Activated CD4-positive, alpha-beta T cell treated with anti-CD3 and anti-CD28 coated beads for 4 hours (primary cell): ENCODE measurements at places on chromosomes 13 and 19.
A peak's percentile ranks its signal among the peaks of the same experiment; 100 is the strongest.

GRCh38 chr19:39104186-39104596 is 20.0 kb downstream of the ACP7 start:
- no peak for DNase-seq

GRCh38 chr13:110108348-110109139 is 198.4 kb downstream of the COL4A1 start:
- no peak for DNase-seq

DNA sequence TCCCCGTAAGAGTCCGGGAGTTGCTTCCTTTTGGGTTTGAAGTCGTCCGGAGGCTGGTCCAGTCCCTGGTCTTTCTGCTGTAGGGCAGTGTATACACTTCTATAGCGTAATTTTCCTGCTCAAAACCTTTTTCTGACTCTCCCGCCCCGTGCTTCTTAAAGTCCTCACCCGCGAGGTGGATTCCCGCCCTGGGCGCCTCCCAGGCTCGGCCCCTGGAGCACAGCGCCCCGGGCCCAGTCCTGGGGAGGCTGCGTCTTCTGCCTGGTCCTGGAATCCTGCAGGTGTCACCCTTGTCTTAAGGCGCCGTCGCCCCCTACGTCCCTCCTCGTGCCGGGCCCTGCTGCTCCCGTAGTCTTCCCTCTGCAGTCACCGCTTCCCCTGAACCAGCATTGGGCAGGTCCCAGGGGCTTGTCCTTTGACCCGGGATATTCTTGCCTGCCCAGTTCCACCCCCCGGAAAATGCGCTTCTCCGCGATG is 34.4 kb upstream of the ZNF808 start:
- DNase-seq = no peak

- DNase-seq = no peak
Measured at GRCh38 chr19:45470762-45471081, 2.9 kb downstream of the FOSB start.

DNA sequence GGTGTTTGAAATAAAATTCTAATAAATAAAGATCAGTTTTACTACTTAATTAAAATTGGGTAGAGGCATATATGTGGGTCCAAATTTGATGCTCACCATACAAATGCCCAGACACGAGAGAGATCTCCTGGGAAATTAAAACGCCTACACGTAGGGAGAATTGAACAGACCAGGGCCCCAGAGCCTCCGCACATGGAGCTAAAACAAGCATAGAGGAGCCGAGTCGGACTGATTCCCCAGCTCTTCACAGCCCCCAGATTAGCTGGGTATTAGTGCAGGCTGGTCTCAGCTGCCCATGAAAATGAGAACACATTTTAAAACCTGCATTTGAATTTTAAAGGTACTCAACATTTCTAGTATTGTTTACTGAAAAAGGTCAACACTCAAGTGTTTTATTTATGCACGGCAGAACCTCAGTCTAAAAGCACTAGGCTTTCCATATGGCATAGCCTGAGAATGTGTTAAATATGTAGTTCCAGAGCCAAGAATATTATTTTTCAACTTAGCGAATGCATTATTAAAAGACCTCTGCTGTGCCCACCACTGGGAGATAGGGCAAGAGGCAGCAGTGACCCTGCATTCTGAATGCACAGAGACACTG is 344.8 kb downstream of the ENOX1 start:
- DNase-seq = no peak

GRCh38 chr13:105058517-105058916 is 1476.9 kb downstream of the EFNB2 start:
- DNase-seq = no peak

DNA sequence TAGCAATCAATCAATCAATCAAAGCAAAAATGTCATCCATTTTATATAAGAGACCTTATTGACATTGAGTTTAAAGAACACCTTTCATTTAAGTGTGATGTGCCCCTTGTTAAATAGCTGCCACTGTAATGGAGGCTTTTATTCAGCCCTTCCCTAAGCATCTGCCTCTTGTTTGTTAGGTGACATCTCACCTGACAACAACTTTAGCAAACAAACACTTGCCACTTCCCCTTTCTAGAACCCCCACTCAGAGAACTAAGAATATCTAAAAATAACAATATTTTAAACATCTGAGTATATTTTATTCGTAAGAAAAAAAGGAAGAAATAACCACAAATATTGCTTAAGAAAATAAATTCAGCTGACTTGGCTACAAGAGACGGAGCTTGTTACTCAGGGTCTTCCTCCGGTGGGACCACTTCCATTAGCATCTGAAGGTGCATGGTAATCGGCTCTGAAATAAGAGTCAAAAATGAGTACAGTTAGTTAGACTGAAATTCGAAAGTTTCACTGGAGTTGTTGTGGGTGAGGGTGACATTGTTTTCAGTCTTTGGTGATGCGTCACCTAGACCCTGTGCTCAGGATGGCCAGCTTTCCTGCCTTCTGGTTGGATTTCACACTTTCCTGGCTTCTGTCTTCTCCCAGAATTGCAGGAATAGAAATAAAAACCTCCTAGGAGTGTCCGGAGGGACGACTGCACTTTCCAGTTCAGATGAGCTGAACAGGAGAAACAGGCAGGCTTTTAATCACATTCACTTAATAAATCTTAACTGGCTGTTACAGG is 39.1 kb downstream of the SLC7A9 start:
- no peak for DNase-seq

- DNase-seq = no peak
Measured at GRCh38 chr19:7506385-7507328, 9.2 kb upstream of the ZNF358 start.

DNA sequence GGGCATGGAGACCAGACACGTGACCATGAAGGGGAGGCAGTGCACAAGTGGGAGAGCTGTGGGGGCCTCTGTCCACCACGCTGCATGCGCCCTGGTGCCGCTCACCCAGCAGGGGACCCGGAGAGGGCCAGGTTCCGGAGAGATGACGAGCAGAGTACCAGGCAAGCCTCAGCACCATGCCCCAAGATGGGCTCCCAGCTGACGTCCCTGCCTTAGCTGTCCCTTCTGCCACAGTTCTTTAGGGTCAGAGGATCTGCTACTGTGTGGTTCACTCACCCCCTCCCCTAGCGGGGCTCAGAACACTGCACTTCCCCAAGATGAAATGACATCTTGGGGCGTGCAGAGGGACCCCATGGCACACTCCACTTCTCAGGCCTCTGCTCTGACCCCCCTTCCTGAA is 9.6 kb upstream of the PRKD2 start:
- DNase-seq = no peak

DNA sequence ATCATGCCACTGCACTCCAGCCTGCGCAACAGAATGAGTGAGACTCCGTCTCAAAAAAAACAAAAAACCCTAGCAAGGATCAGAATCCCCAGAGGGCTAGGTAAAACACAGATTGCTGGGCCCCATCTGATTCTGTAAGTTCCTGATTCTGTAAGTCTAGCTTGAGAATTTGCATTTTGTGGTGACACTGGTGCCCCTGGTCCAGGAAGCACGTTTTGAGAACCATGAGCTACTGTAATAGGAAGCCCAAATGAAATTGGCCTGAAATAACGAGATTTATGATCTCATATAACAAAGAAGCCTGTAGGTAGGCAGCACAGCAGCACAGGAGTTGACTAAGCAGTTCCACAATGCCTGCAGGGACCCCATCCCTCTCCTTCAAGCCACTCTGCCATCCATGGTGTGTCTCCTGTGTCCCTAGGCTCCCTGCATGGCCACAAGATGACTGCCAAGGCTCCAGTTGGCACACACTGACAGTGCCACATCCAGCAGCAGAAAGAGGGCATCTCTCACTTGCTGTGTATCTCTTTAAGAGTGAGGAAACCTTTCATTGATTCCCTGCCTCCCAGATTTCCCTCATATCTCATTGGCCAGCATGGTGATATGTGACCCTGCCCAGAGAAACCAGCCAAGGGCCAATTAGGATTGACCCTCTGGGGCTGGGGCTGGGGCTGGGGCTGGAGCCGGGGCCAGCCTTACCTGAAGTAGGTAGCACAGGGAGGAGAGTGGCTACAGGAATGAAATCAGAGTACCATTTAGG is 21.7 kb downstream of the SIPA1L3 start:
- no peak for DNase-seq

GRCh38 chr19:49952479-49952836 is 8.5 kb downstream of the SIGLEC11 start:
- no peak for DNase-seq

DNA sequence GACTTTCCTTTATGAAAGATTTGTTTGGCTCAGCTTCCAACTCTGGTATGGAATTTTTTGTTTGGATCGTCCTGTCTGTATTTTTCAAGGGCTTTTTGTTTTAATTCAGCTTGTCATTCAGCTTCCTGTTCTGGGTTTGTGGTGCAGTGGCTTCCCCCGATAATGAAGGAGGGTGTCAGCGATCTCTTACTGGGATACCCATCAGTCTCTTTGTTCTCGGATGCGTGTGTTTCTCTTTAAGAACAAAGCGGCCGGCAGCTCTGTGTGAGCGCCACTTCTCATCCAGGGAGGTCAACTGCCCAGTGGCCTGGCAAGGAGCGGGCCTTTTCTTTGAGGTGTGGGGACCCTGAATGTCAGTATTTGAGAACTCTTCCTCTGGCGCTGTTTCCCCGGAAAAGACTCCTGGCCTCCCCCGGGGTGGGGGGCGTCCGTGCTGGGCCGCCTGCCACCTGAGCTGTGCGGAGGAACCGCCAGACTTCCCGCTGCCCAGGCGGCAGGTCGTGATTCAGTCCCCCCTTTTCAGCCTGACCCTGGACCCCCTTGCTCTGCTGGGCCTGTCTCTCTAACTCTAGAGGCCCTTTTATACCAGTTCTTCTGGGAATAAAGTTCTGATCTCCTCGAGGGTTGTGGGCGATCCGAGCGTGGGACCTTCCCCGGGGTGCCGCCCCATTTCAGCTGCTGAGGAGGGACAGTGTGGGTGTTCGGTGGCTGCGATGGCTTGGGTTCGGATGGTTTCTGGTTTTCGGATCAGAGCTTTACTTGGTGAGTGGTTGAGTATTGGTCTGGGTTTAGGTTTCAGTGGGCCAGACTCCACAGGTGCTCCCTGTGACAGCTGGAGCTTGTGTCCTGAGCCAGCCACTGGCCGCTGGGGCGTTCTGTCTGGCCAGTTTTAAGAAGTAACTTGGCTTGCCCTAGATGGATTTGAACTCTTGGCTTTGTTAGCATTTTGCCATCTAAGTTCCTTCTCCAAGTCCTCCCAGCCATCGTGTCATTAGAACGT is 3.4 kb downstream of the SF3A2 start:
- DNase-seq = no peak

DNA sequence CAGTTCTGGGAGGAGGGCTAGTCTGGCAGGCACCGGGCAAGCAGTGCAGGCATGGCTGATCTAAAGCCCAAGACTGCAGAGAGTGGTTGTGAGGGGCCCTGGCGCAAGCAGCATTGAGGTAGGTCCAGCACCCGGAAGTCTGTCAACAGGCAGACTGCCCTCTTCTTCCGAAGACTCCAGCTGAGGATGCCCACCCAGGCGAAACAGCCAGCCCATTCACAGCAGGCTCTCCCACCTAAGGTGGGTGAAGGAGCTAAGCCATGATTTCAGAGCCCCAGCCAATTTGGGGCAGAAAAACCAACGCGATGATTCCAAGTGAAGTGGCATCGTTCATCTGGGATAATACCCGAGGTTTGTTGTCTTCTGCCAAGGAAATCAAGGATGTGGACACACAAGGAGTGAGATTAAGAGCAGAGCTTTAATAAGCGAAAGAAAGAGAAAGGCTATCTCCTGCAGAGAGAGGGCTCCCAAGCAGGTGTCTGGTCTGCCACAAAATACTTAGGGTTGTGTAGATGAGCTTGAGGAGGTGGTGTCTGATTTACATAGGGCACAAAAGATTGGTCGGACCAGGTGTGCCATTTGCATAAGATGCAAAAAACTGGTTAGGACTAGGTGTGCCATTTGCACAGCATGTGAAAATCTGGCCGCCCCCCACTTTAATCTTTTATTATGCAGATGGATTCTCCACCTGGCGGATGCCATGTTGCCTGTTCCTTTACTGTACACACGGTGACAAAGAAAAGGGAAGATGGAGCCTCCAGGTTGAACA is 22.6 kb downstream of the FAM124A start:
- DNase-seq = no peak

DNA sequence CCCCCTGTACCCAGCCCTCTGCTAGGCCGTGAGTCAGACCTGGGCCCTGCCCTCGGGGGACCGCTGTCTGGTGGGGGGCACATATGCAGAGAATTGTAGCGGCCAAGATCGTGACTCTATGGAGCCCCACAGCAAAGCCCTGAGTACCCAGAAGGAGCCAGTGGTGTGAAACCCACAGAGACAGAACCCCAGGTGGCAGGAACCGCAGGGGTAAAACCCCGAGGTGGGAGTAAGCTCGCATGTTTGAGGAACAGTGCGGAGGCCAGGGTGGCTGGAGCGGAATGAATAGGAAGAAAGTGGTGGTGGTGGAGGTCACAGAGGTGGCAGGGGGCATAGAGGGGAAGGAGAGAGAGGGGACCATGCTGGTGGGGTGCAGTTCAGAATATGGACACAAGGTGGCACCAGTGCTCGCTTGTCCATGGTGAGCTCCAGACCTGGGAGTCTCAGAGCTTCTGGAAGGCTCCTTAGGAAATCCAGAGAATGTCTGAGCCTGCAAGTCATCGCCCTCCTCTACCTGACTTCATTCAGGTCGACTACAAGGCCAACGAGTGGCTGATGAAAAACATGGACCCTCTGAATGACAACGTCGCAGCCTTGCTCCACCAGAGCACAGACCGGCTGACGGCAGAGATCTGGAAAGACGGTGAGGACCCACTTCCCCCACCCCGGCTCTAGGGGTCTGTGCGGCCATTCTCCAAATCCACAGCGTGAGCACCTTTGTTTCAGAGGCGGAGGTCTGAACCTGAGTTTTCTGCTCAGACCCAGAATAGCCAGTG is 48.9 kb downstream of the MYH14 start:
- DNase-seq = peak; percentile 24

DNA sequence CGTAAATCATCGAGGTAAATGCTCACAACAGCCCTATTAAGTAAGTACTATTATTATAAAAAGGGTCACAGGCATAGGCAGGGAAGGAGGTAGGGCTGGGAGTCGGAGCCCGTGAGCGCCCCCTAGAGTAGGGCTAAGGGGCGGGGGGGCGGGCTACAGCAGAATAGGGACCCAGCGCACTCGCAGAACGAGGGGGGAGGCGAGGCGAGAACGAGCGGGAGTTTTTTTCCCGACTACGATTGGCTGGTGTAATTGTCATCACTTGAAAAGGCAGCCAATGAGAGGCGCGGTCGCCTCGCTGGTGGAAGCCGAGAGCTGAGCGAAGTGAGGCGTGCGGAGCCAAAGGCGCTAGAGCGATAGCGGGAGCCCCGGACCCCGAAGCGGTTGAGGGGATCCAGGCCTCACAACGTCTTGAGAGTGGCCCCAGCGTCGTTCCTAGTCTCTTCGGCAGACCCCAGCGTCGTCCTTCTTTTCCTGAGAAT is 24.2 kb downstream of the KEAP1 start:
- DNase-seq = peak; percentile 89
